ENCODE measurements at places on chromosomes 16 and 17.

DNA sequence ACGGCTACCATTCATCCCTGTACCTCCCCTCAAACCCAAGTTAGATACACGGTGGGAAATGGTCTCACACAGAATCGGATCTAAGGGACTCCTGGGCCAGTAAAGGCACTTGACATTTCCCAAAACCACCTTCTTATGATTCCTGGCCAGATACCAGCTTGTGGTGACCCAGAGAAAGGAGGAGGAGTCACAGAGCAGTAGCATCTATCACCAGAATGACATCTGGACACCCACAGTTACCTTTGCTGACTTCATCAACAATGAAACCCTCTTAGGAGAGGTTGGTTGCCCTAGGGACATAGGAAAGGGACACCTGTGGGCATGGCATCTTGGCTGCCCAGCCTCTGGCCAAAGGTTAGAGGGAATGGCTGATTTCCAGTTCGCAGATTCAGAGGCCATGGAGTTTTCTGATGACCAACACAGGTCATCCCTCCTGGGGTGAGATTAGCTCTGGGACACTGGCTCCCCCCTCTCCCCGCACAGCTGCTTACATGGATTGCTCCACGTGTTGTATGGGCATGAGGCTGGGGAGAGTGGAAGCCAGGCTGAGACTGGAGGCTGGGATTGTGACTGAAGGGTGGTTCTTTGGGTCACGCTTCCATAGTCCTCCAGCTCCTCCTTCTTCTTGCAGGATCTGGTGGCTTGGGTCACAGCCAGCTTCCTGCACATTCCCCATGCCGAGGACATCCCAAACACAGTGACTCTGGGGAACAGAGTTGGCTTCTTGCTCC lies 1.4 kb upstream of the AOC3 start:
- DNase-seq: peak; percentile 13

- DNase-seq: no peak
Observed at GRCh38 chr17:57391076-57391825, 134.9 kb downstream of the MSI2 start.

DNA sequence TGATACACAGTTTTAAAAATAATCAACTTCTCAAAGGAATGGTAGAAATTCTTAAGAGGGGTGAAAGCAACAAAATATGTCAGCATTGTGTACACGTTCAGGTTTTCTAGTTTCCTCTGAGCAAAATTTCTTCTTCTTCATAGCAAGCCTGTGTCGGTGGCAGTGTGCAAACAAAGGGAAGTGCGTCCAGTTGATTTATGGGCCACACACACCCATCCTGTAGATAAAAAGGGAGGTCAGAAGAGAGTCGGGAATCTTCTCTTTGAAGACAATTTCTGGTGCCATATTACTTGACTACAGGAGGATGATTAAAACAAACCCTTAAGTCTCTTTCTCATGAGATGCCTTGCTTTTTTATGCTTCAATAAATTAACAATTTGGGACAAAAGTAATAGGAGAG lies 484.1 kb upstream of the SALL1 start:
- DNase-seq: no peak

GRCh38 chr17:56830726-56831368 lies 2.9 kb downstream of the C17orf67 start:
- DNase-seq: no peak

DNA sequence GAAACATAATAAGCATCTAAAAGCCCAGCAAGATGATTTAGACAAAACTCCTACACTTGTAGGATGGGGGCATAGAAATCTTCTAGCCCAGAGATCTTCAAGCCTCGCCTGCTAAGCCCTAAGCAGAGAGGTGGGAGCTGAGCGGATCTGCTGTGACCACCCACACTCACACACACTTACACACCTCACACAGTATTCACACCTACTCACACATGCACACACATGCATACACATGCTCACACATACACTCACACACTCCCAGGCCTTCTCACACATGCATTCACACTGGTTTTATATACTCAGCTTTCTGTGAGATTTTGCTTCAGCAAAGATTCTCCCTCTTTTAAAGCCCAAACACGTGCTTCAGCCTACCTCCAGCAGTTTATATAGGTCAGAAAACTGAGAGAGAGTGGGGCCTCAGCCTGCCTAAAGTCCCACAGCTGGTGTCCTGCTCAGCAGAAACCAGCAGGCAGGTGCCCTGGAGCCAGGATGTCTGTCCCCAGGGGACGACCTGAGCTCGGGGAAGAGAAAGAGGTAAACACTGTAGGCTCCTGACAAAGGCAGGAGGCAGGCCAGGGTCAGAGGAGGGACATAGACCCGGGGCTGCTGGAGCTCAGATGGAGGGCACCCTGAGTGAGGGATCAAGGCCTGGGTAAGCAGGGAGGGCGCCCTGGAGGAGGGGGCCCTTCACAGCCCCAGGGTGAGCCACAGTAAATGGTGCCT lies 12.0 kb upstream of the KRT19 start:
- DNase-seq: no peak
